Mesenchymal stem cell (in vitro differentiated cells and primary cell): ENCODE measurements at places on chromosomes 13 and 19.

DNA sequence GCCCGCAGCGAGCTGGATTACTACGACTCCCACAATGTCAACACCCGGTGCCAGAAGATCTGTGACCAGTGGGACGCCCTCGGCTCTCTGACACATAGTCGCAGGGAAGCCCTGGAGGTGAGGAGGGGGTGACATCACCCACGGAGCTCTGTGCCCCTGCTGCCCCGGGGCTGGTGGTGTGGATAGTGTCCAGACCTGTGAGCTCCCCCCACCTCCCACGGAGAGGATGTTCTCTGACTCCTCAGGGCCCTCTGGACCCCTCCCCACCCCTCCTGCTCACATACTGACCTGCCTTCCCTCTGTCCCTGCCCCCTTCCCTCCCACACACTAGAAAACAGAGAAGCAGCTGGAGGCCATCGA, 20.7 kb downstream of the CAPN12 start:
- DNase-seq, result no peak

DNA sequence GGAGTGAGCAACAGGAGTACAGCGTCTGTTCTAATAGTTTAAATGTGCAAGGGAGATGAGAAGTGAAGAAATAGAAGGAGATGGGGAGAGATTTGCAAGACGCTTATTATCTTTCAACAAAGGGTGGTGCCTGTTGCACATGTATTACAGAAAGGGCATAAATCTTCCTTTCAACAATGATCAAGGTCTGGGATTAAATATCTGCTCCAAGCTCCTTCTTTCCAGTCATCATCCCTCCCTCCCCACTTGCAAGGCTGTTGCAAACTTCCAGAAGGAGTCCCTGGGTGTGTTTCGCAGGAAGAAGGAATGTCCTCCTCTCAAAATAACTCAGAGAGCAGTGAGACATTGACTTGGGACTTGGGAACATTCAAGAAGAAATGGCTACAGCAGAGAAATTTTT, 63.5 kb upstream of the MYCBP2 start:
- no peak for DNase-seq

DNA sequence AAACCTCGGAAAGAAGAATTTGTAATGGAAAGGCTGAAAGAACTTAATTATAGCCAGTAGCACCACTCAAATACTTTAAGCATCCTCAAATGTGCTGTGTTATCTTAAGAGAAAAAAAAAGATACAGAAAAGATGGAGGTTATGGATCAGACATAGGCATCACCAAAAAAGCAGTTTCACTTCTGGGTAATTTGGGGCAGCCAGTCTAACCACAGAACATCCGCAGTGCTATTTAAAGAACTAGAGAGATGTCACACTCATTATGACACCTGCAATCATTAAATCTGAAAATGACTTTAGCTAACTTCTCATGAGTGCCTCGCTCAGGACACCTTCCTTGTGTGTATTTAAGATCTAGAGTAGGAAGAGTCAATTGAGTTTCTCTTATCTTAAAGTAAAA, 211.8 kb downstream of the RBM26 start:
- DNase-seq, result no peak

DNA sequence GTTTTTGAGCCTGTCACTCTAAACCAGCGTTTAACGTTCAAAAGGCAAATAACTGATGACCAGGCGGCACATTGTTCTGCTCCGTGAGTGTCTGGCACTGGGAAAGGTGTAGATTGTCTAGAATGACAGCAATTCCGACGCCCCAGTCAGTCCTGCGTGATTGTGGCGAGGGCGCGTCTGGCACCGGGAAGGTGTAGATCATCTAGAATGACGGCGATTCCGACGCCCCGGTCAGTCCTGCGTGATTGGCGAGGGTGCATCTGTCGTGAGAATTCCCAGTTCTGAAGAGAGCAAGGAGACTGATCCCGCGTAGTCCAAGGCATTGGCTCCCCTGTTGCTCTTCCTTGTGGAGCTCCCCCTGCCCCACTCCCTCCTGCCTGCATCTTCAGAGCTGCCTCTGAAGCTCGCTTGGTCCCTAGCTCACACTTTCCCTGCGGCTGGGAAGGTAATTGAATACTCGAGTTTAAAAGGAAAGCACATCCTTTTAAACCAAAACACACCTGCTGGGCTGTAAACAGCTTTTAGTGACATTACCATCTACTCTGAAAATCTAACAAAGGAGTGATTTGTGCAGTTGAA, 26.1 kb upstream of the NDUFS7 start:
- no peak for DNase-seq

DNA sequence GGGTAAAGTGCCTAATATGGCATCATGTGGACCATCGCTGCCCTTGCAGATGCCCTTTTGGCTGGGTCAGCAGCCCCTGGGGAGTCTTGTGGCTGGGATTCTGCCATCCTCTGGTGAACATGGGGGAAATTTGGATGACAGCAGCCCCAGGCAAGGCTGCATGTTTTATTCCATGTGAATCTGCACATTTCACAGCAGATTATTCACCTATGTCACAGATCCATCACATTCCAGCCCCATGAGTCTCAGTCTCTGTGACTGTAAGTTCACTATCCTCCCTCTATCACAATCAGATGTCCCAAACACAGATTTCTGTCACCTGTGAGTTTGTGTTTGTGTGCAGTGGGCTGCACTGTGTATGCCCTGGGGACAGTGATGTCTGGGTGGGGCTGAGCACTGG, 36.8 kb upstream of the PSG9 start:
- DNase-seq, result no peak

DNA sequence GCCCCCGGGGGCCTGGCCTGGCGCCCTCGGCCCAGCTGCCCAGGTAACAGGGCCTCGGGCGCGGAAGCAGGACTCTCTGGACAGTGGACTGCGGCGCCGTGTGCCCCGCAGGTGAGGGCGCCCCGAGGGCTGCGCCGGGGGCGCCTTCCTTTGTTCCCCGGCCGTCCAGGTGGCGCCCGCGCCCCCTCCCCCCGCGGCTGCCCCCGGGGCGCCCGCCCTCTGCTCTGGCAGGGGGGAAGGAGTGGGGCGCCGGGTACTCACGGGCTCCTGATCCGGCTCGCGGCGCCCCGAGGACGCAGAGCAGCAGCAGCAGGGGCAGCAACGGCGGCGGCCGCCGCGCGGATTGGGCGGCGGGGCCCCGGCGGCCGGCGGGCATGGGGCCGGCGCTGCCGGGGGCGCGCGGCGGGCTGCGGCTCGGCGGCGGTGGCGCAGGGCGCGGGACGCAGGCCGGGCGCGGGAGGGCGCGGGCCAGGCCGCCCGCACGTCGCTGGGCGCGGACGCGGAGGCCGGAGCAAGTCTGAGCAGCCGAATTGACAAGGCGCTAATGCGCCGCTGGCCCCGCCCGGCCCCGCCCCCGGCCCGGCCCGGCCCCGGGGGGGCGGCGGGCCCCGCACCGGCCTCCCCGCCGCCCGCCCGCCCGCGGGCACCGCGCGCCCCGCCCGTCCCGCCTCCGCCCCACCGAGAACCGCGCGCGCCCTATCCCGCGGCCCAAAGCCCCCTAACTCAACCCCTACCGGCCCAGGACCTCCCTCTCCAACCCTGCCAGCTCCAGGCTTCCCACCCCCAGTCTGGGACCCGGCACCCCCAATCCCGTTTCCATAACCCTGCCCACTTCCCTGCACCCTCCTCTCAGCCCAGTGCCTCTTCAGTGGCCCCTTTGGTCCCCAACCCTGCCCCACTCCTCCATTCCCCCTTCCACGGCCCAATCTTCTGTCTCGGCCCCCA, at the start of gene CRLF1:
TSS of gene CRLF1 (minus strand) at position 519 of the 945 bp plus-strand sequence. CDS start at position 376, 143 bp downstream.
- DNase-seq, result no peak

- DNase-seq, result no peak
These were observed 330.4 kb downstream of the RFC3 start for GRCh38 chr13:34148359-34148758.

- DNase-seq, result no peak
These were observed 4.2 kb downstream of the FCHO1 start for GRCh38 chr19:17755443-17755890.

DNA sequence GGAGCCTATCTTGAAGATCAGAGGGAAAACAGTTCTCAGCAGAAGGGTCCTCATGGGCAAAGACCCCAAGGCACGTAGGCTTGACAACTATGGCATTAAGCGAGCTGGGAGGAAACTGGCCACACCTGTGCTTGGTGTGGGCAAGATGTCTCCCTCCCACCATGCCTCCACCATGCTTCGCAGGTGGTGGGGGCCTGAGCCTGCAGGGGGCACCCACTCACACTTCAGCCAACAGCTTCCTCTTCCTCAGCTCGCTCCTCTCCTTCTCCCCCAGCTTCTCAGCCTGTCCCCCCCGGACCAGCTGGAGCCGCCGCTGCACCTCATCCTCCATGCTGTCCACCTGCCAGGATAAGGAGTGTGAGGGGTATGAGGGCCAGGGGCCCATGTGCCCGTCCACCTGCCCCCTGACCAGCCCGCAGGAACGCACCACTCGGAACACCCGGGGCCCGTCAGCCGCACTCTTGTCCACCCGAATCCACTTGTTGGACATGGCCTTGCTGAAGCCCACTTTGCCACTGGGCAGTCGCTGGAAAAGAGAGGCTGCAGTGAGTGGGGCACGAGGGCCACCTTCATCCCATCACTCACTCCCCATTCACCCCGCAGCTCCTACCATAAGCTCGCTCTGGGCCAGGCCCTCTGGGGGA, 3.4 kb downstream of the FARSA start:
- DNase-seq, result no peak

- DNase-seq, result no peak
These were observed 117.4 kb upstream of the FNDC3A start for GRCh38 chr13:48858122-48858902.
